ENCODE measurements at places on chromosomes 13 and 19.

- DNase-seq, result no peak
Measured at GRCh38 chr13:98685146-98685545, 67.3 kb downstream of the SLC15A1 start.

- DNase-seq, result no peak
Measured at GRCh38 chr19:2719920-2720776, 1.0 kb downstream of the DIRAS1 start.

DNA sequence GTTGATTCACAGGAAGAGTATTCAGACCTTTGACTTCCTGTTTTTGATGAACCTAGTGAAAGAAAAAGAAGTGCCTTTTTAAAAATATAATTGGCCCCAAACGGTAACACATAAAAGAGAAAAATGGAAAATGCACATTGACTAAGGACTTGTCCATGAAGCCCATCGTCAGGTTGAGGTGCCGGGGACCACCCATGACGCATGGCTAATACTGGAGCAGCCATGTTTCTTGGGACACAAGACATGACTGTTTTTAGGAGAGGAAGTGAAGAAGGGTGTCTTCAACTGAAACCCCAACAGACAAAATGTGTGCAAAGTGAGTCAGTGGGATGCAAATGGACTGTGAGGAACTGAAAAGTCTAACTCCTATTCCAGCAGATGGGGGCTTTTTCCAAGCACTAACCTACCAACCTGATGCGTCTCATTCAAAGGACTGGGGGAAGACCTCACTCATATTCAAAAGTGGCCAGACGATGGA is 459.4 kb downstream of the FOXO1 start:
- DNase-seq, result no peak

GRCh38 chr13:26909477-26909876 is 148.9 kb upstream of the GPR12 start:
- DNase-seq, result no peak

GRCh38 chr13:111947026-111947810 is 119.7 kb upstream of the SOX1 start:
- DNase-seq, result no peak

- DNase-seq, result no peak
Measured at GRCh38 chr13:92074658-92075057, 676.2 kb downstream of the GPC5 start.

Data from CD4-positive, alpha-beta T cell treated with Interleukin-12 subunit alpha and Interleukin-12 subunit beta, for 1 hour (primary cell).